ENCODE measurements at places on chromosomes 7 and 10.

GRCh38 chr7:29853072-29853471 lies 46.8 kb downstream of the WIPF3 start:
- DNase-seq, result no peak

- DNase-seq, result no peak
These were observed 28.4 kb upstream of the RET start for GRCh38 chr10:43048301-43049051.

DNA sequence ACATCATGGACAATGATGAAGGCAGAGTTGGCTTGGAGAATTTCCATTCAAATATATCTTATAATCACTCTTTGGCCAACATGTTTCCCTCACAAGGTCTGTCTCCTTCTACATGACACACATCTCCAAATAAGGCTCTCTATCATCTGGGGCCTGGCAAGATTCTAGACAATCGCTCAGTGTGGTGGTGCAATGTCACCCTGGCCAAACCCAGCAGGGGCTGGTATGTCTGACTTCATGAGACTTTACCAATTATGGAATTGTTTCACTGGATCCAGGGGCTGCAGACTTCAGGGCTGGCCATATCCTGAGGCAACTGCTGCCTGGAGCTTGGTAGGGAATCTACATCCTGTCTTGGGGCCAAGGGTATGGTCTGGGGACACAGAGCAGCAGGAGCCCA lies 319.0 kb downstream of the PLXNA4 start:
- DNase-seq, result no peak

DNA sequence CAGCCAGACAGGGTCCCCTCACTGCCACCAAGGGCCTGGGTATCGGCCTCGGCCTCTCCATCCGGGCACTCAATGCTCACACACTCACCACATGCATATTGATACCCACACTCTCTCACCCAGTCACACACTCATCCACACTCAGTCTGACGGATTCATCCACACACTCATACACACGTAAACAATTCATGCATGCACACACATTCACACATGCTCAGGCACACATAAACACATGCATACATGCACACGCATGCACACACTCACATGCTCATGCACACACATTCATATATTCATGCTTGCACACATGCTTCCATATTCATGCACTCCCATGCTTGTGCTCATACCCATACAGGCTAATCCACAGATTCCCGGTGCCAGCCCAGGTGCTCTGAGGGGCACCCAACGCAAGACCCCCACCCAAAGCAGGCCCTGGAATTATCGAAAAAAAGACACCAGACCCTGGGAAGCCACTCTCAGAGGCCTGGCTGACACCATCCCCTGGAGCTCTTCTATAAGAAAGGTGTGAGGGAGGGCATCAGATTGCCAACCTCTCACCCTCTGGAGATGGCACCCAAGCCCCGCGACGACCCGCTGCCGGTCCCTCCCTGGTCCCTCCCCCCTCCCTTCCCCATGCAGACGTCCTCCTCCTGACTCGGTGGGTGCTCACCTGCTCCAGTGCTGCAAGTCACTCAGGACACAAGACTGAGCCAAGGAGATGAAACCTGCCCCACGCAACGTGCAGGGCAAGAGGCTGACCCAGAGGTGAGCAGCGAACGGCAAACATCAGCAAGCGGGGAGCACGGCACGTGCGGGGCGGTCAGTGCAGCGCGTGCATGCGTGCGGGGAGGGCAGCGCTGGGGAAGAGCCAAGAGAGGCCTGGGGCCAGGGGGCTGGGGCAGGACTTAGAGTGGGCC lies 15.2 kb downstream of the STK32C start:
- DNase-seq, result no peak

DNA sequence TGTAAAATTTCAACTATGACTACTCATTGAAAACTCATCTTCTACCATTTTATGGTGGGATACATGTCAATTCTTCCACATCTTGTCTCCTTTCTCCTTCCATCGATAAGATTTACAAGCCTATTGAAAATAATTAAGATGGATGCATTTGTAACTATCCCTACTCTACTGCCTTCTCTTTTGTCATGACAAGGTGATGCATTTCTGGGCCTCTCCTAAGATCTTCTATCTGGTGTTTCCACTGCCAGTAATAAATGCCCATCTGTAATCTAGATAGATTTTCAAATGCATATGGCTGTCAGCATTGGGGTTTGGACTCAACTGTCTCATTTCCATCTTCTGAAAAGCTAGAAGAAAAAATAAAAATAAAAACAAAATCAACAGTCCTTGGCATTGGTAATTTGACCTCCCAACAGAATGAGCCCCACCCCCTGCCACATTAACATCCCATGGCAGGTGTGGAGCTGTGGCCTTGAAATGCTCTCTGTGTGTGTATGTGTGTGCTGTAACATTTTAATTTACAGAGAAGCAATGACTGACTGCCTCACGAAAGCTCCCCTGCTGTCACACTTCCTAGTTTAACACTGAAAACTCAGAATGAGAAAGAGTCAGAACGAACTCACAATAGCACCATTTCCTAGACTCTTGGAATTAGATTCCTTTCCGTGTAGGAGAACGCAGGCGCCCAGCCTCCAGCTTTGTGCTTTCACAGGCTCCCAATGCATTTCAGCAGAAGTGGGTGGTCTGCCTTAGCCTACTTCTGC lies 74.2 kb downstream of the RHOBTB1 start:
- no peak for DNase-seq

All from activated CD8-positive, alpha-beta memory T cell treated with anti-CD3 and anti-CD28 coated beads for 4 hours (primary cell).